MCF 10A (cell line): ENCODE measurements at places on chromosomes 3 and 15. TPM values are rescaled to one million over a fixed set of nuclear protein-coding genes. Genes with fewer than 3 reads are reported as not detected.

Gene CGNL1
- total RNA-seq = 0.05 TPM in 1 of 2 replicates, not detected in the other

Gene IGDCC3
- total RNA-seq = not detected in 2 replicates

Gene NIPA2
- 50.4 and 51.9 TPM in 2 replicates for total RNA-seq

Gene GOLGA8N
- 9.1 and 9.6 TPM in 2 replicates for total RNA-seq

Gene CILP
- total RNA-seq = not detected in 2 replicates

Gene KLF15
- 5.3 and 8.3 TPM in 2 replicates for total RNA-seq

Gene DLL4
- total RNA-seq = 0.10 TPM in 1 of 2 replicates, not detected in the other

Gene MUC13
- not detected in 2 replicates for total RNA-seq

Gene TMEM266
- total RNA-seq = not detected in 2 replicates

Gene ZNF280D
- 30.5 and 30.8 TPM in 2 replicates for total RNA-seq

Gene SEMA3G
- 0.12 TPM in 1 of 2 replicates, not detected in the other for total RNA-seq

Gene ACOX2
- 4.3 and 14.4 TPM in 2 replicates for total RNA-seq

Gene LDHAL6B
- total RNA-seq = not detected in 2 replicates

Gene SLCO2A1
- total RNA-seq = 0.59 and 1.0 TPM in 2 replicates

Gene MED12L
- total RNA-seq = 0.47 and 1.3 TPM in 2 replicates

Gene GLDN
- total RNA-seq = not detected in 2 replicates

Gene TRA2B
- total RNA-seq = 212 and 246 TPM in 2 replicates

Gene ENTPD3
- total RNA-seq = 0.25 and 0.28 TPM in 2 replicates

Gene OXTR
- total RNA-seq = 0.63 and 1.2 TPM in 2 replicates

Gene GOLGA6D
- not detected in 2 replicates for total RNA-seq

Gene RETNLB
- not detected in 2 replicates for total RNA-seq

Gene AGBL1
- not detected in 2 replicates for total RNA-seq

Gene FBXO40
- not detected in 2 replicates for total RNA-seq

Gene NKIRAS1
- total RNA-seq = 6.8 and 9.7 TPM in 2 replicates

Gene DUSP7
- total RNA-seq = 67.4 and 69.1 TPM in 2 replicates

Gene CLPX
- total RNA-seq = 47.9 and 48.9 TPM in 2 replicates

Gene CAPN3
- total RNA-seq = 4.7 and 7.5 TPM in 2 replicates

Gene UBE3A
- total RNA-seq = 81.2 and 101 TPM in 2 replicates

Gene ATP11B
- 66.2 and 69.9 TPM in 2 replicates for total RNA-seq

Gene LMAN1L
- 0.23 TPM in 1 of 2 replicates, not detected in the other for total RNA-seq

Gene TMEM158
- total RNA-seq = 1.4 and 1.9 TPM in 2 replicates

Gene SCAMP2
- 64.4 and 67.7 TPM in 2 replicates for total RNA-seq

Gene ACTRT3
- 0.93 and 1.0 TPM in 2 replicates for total RNA-seq

Gene IL20RB
- total RNA-seq = 158 and 163 TPM in 2 replicates

Gene FBLN2
- total RNA-seq = not detected in 2 replicates

Gene EBLN2
- total RNA-seq = 4.7 and 5.5 TPM in 2 replicates

Gene CLDN1
- total RNA-seq = 197 and 263 TPM in 2 replicates

Gene SLC24A1
- total RNA-seq = 8.2 TPM in 2 replicates

Gene PLA1A
- total RNA-seq = not detected in 2 replicates

Gene IL1RAP
- total RNA-seq = 46.5 and 62.0 TPM in 2 replicates

Gene PROS1
- 15.6 and 17.4 TPM in 2 replicates for total RNA-seq

Gene FSIP1
- 2.2 and 3.2 TPM in 2 replicates for total RNA-seq

Gene LRTM1
- not detected in 2 replicates for total RNA-seq

Gene LYZL4
- total RNA-seq = not detected in 2 replicates

Gene C3orf22
- total RNA-seq = not detected in 2 replicates

Gene SLC9C1
- not detected in 2 replicates for total RNA-seq

Gene PODXL2
- total RNA-seq = 10.1 and 10.4 TPM in 2 replicates
